Testis (tissue), 5 donors: ENCODE measurements at places on chromosomes 1 and 21. TPM values are rescaled to one million over a fixed set of nuclear protein-coding genes. Genes with fewer than 3 reads are reported as not detected.
A peak's percentile ranks its signal among the peaks of the same experiment; 100 is the strongest.

The AQP10 gene
- total RNA-seq = 2.2 TPM

The STIL gene
- total RNA-seq = 20.4 TPM

The CFAP74 gene
- 25.5 TPM for total RNA-seq

The RAP1GAP gene
- total RNA-seq = 8.0 TPM

The DHRS3 gene
- total RNA-seq = 27.1 TPM

The ISG20L2 gene
- total RNA-seq = 60.9 TPM

GRCh38 chr1:44701141-44701573, 26.6 kb downstream of the ARMH1 start:
- no peak for DNase-seq

- DNase-seq = no peak
Observed at GRCh38 chr1:171739656-171740055, 2.2 kb downstream of the VAMP4 start.

- no peak for DNase-seq
Observed at GRCh38 chr1:217482356-217483102, 148.4 kb downstream of the GPATCH2 start.

DNA sequence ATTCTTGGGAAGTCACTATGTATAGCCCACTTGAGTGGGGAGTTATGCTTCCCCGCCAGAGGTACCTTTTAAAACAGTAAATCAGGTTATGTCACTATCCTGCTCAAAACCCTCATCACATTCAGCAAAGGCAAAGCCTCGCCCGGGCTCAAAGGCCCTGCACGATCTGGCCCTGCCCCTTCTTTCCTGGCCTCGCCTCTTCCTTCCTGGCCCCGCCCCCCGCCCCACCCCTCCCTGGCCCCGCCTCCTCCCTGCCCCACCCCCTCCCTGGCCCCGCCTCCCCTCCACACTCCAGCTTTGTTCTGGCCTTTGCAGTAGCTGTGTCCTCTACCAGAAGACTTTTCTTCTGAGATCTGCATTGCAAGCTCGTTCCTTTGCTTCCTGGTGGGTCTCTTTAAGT, 6.6 kb downstream of the LDLRAD2 start:
- DNase-seq = peak; percentile 37

- no peak for DNase-seq
Observed at GRCh38 chr1:92923664-92924063, 37.6 kb downstream of the DIPK1A start.

GRCh38 chr1:190205713-190206112, 272.0 kb downstream of the BRINP3 start:
- DNase-seq = no peak

- DNase-seq = no peak
Observed at GRCh38 chr1:40870135-40870728, 8.1 kb upstream of the CITED4 start.

DNA sequence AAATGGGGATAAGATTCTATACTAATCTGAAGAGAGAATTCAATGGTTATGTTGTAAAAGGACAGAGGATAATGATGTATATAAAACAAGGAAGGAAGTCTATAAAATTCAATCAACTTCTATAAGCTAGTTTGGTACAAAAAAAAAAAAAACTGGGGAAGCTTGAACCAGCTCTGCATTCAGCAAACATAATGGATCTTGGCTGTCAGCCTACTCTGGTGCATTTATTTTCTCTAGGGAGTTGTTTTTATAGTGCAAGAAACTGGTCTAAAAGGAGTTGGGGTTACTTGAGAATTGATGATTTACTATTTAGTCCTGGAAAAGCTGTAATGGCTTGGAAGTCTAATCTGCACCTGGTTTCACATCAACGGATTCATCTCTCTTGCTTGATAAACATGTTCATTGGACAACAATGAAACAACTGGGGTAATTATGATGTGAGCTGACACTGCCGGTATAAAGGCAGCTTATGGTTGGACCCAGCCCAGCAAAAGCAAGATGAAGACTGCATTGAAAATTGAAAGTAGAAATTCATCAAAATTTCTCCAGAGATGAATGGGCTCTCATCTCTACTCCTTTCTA, 199.4 kb upstream of the NRIP1 start:
- no peak for DNase-seq

DNA sequence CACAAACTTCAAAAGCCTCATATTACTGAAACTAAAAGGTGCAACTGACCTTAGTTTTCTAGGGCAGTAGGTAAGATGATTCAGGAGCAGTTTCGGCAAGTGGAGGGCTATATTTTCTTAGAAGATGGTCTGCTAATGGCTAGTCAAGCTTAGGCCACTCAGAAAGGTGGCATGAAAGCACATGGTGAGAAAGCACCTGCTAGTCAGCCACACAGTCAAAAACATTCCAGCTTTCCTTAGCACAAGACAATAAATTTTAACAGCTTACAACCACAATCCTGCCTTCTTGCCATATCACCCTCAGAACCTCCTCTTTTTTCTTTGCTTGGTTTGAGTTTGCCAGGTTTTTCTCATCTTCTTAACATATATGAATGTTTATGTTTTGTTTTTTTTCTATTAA, 81.1 kb upstream of the SLFNL1 start:
- DNase-seq = no peak

DNA sequence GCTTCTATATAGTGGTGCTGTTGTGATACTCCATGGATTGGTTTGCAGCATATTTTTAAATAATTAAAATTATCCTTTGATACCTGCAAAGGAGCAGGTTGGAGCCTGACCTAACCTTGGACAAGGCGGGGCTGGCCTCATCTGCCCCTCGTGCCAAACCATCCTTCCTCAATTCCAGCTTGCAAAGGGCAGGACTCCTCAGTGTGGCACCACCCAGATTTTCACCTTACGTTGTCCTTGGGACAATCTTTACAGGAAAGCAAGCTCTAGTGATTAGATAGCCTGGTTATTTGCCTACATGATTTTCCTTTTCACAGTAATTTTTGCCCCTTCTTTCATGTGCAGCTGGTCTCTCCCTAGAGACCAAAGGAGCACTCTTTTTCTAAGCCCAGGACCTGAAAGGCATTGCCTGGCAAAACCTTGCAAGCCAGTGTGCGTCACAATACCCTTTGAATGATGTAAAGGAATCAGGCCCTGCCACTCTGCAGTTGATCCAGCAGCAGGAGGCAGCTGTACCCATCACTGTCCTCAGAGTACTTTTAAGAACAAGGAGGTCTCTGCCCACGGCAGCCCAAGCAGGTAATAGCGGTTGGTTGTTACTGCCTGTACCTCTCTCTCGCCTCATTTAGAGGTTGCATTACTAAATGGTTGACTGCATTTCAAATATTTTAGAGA, 99.4 kb downstream of the ADSS2 start:
- no peak for DNase-seq
